ENCODE measurements at places on chromosomes 5 and 9. TPM values are rescaled to one million over a fixed set of nuclear protein-coding genes. Genes with fewer than 3 reads are reported as not detected.

Gene CER1
- not detected for total RNA-seq

Gene LCN9
- not detected for total RNA-seq

Gene PCDHA1
- total RNA-seq, result not detected

- DNase-seq, result no peak
- H3K4me3 ChIP-seq, result no peak overlapping the region
- H3K36me3 ChIP-seq, result peaks cover 3% of the 10 kb centered on the region
These were observed 25.8 kb downstream of the FPGS start for GRCh38 chr9:127828262-127829031.

GRCh38 chr9:35726931-35727330, 5.1 kb downstream of the TLN1 start:
- H3K27ac ChIP-seq, result peak overlapping the region; percentile 85
- H3K36me3 ChIP-seq, result peaks cover 52% of the 10 kb centered on the region
- DNase-seq, result peak; percentile 55
- H3K27me3 ChIP-seq, result no peaks in the 10 kb centered on the region

DNA sequence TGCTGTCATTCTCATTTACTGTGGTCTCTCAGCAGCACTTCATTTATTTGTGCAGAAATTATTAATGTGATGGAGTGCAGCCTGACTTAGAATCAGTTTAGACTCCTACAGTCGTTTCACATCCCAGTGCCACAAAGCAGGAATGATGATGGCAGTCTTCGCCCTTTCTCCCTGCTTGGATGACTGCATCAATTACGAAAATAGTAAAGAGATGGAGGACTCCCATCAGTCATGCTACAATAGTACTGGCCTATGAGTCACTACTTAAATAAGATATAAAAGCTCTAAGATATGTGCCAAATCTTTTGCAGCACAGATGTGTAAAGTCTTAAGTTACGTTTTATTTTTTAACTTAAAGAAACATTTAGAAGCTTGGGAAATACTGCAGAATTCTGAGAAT, 263.9 kb downstream of the CHSY3 start:
- H3K27ac ChIP-seq, result no peak overlapping the region
- H3K4me3 ChIP-seq, result no peak overlapping the region
- no peaks in the 10 kb centered on the region for H3K36me3 ChIP-seq
- DNase-seq, result no peak
- no peaks in the 10 kb centered on the region for H3K4me1 ChIP-seq

DNA sequence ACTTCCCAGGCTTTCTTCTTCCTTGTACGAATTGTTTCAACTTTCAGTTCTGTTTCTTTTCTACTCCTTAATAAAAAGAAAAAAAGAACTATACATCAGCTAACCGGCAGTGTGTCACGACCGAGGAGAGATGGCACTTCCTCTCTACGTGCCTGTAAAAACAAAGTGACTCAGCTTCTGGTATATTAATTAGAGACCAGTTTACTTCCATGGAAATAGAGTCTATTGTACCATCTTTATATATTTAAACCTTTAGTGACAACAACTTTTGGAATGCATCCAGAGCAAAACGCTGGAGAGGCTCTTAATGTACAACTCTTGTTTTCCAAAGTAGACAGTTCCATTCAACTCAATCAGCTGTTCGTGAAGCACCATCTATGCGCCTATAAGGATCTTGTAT, 94.5 kb upstream of the LIFR start:
- peaks cover 16% of the 10 kb centered on the region for H3K27me3 ChIP-seq
- peaks cover 9% of the 10 kb centered on the region for H3K4me1 ChIP-seq
- no peak for DNase-seq

DNA sequence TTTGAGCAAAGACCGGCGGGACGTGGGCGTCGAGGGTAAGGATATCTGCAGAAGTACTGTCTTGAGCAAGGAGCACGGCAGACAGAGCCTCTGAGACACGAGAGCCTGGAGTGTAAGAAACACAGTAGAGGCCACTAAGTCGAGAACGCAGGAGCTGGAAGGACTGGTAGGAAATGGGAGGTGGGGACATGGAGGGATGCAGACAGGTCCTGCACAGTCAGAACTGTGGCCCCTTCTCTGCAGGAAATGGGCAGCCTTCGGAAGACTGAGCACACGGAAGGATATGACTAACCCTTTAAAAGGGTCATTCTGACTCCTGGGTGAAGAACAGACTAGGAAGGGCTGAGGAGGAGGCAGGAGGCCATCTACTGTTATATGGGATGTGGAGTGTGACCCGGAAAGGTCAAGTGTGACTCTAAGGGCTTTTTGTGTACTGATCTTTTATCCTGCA, 1.4 kb upstream of the CAMSAP1 start:
- no peaks in the 10 kb centered on the region for H3K27me3 ChIP-seq
- H3K27ac ChIP-seq, result peak overlapping the region; percentile 86
- H3K36me3 ChIP-seq, result peaks cover 44% of the 10 kb centered on the region
- DNase-seq, result no peak
- H3K4me1 ChIP-seq, result peaks cover 41% of the 10 kb centered on the region

GRCh38 chr5:36145311-36145710, 6.4 kb downstream of the LMBRD2 start:
- H3K27ac ChIP-seq, result no peak overlapping the region
- peaks cover 16% of the 10 kb centered on the region for H3K4me1 ChIP-seq
- no peak for DNase-seq
- peaks cover 22% of the 10 kb centered on the region for H3K36me3 ChIP-seq

DNA sequence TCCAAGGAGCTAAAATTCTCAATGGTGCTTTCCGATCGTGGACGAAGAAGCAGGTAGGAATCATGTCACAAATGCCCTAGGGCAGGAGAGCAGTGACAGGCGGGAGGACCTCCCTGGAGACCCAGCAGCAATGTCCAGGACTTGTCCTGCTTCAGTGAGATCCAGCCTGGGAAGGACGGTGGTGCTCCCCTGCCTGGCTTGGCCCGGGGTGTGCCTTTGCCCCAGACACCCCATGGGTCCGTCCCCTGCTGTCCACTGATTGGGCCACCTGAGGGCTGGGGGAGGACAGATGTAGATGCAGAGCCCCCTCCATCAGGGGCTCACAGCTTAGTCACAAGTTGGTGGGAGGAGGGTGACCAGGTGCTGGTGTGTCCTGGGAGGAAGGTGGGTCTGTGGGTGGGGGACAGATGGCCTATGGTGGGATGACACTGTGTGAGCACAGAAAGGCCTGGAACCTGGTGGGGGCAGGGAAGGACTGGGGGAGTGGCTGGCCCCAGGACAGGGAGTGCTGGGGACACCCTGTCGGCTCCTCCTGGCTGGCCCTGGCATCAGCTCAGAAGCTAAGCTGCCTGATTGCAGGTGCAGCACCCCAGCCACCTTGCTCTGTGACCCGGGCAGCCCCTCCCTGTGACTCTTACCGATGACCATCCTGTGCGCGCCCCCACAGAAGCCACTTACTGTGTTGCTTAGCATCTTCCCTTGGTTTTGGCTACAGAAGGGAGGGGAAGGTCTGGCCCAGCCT, 82.0 kb downstream of the PHF2 start:
- peaks cover 10% of the 10 kb centered on the region for H3K36me3 ChIP-seq
- H3K27ac ChIP-seq, result no peak overlapping the region
- no peaks in the 10 kb centered on the region for H3K27me3 ChIP-seq
- H3K4me1 ChIP-seq, result no peaks in the 10 kb centered on the region
- H3K4me3 ChIP-seq, result no peak overlapping the region

- no peaks in the 10 kb centered on the region for H3K4me1 ChIP-seq
- H3K27me3 ChIP-seq, result no peaks in the 10 kb centered on the region
- H3K36me3 ChIP-seq, result no peaks in the 10 kb centered on the region
These were observed 263.5 kb downstream of the TAF11L14 start for GRCh38 chr5:17897776-17898175.

- H3K36me3 ChIP-seq, result no peaks in the 10 kb centered on the region
- H3K4me1 ChIP-seq, result peaks cover 6% of the 10 kb centered on the region
- no peak overlapping the region for H3K27ac ChIP-seq
- no peak overlapping the region for H3K4me3 ChIP-seq
- DNase-seq, result no peak
These were observed 61.4 kb upstream of the CKMT2 start for GRCh38 chr5:81171769-81172168.

- no peak overlapping the region for H3K27ac ChIP-seq
- no peaks in the 10 kb centered on the region for H3K27me3 ChIP-seq
- H3K4me3 ChIP-seq, result no peak overlapping the region
- no peak for DNase-seq
- no peaks in the 10 kb centered on the region for H3K4me1 ChIP-seq
These were observed 34.9 kb upstream of the FBN2 start for GRCh38 chr5:128572930-128573319.

DNA sequence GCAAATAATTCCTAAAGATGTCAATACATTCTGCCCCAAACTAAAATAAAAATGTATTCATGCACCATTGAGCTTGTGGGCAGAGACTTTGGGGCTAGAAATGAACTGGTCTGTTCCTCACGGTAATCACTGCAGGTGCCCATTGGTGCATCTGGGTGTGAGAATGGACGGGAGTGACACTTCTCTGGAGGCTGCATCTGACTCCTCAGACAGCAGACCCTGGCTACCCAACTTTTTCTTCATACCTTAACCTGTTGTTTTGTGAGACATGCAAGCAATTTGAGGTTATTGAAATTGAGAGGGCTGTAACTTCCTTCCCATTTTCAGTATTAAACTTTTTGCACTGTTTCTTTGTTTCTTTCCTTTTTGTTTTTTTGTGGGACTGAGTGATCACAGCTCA, 333.4 kb downstream of the ICE1 start:
- no peaks in the 10 kb centered on the region for H3K36me3 ChIP-seq
- no peak overlapping the region for H3K27ac ChIP-seq
- peaks cover 8% of the 10 kb centered on the region for H3K4me1 ChIP-seq
- no peaks in the 10 kb centered on the region for H3K27me3 ChIP-seq
- DNase-seq, result no peak

- H3K4me3 ChIP-seq, result no peak overlapping the region
- no peak for DNase-seq
- no peaks in the 10 kb centered on the region for H3K36me3 ChIP-seq
These were observed 65.1 kb downstream of the GNA14 start for GRCh38 chr9:77582961-77583576.

DNA sequence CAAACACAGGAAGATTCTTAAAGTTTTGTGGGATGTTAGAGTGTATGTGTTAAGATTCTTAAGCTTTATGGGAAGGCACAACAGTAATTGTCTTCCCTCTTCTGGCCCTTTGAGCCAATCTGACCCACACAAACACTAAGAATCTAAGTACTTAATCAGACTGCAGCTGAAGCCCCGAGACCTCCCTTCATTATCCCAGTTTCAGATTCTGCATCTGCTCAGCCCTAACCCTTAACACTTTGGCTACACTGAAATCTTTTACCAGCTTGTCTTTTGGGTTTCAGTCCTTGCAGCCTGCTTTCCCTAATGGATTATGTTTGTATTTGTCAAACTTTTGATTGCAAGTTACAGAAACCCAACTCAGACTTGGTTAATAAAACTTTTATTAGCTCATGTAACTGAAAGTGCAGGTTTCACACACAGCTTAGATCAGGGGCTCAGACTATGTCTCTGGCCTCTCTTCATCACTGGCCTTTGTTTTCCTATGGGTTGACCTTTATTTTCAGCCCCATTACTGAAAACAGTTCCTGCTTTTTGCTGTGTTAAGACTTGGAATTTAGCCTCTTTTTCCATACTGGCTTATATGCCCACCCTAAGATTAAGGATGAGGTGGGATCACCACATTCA, 71.5 kb downstream of the COX7C start:
- no peak overlapping the region for H3K27ac ChIP-seq
- no peak for DNase-seq
- no peaks in the 10 kb centered on the region for H3K4me1 ChIP-seq
- no peaks in the 10 kb centered on the region for H3K36me3 ChIP-seq
- no peaks in the 10 kb centered on the region for H3K27me3 ChIP-seq
- H3K4me3 ChIP-seq, result no peak overlapping the region

DNA sequence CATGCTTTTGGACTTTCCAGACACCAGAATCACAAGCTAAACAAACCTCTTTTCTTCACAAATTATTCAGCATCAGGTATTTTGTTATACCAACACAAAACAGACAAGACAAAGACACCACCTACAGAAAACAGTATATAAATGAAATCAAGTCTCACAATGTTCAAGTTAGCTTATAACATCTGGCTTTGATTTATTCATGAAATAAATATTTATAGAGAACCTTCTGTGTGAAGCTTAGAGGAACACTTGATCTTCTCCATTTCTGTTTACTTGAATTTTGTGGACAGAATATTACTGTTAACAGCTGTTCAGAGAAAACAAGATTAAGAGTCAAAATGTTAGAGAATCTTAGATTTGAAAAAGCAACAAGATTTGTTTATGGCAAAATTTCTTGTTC, 137.4 kb upstream of the PRR16 start:
- no peaks in the 10 kb centered on the region for H3K4me1 ChIP-seq
- H3K27ac ChIP-seq, result no peak overlapping the region
- no peaks in the 10 kb centered on the region for H3K36me3 ChIP-seq
- no peaks in the 10 kb centered on the region for H3K27me3 ChIP-seq
- no peak overlapping the region for H3K4me3 ChIP-seq
- no peak for DNase-seq

DNA sequence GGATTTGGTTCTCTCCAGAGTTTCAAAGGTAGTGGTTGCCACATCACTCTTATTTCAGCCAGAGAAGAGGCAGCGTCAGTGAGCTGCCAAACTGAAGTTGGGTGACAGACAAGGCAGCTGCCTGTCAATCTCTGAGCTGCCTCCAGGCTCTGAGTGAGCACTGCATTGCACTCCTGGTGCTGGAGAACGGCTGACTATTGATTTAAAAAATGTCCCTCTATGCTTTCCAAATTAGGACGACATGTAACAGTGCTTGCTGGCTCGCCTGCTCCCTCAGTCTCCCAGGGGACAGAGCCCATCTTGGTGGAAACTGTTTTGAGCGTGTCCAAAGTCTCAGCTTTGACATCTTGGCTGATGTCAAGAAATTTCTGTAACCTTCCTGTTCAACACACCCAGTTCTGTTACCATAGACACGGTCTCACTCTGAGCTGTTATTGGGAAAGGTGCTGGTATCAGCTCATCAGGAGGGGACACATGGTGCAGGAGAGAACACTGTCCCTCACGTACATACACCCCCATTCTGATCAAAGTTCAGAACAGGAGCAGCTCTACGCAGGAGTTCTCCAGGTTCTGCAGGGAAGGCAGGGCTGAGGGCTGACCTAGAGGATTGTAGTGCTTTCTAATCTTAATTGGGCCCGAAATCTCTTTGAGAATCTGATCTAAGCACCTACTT, 15.7 kb downstream of the PCDH12 start:
- H3K27ac ChIP-seq, result peak overlapping the region; percentile 16
- no peak for DNase-seq
- peaks cover 12% of the 10 kb centered on the region for H3K4me1 ChIP-seq
- H3K36me3 ChIP-seq, result peaks cover 13% of the 10 kb centered on the region
- no peak overlapping the region for H3K4me3 ChIP-seq
- H3K27me3 ChIP-seq, result no peaks in the 10 kb centered on the region
